HL-60 (cell line): ENCODE measurements at places on chromosomes 13 and 19.
A peak's percentile ranks its signal among the peaks of the same experiment; 100 is the strongest.

DNA sequence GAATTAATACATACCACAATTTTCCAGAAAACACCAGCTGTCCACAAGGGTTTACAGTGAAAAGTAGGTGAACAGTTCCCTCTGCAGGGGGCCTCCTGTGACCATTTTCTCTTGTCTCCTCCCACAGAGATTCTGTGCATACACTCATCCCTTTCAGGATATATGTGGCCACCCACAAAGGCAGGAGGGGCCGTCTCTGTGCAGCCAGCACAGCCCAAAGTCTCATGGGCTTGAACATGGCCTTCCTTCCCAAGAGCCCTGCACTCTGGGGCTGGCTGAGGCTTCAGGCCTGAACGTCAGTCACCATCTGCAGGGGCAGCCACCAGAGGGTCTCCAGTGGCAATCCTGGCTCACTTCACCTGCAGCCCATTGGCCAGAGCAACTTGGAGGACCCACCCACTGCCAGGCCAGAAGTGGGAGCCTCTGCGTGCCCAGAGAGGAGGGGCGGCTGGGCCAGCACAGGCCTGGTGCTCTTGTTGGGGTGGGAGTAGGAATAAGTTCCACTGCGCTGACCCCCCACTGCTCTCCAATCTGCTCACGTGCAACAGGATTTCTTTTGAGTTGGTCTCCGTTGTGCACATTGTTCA is 25.1 kb downstream of the TMEM161A start:
- DNase-seq = peak; percentile 16

DNA sequence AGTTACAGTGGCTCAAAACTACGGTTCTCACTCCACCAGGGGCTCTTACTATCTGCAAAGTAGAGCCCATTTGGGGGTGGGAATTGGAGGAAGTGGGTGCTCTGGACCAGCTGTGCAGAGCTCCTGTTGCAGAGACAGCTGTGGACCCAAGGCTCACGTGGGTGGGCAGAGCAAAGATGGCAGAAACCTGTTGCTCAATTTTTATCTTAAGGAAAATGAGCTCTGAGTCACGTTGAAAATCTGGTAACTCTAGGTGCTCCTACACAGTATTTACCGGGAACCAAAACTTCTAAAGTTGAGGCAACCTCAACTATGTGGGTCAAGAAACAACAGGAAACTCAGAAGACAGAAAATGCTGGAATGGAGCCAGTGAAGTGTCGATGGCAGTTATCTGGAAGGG is 30.2 kb upstream of the SLC15A1 start:
- DNase-seq = no peak

- no peak for DNase-seq
These were observed 6.6 kb downstream of the AP2S1 start for GRCh38 chr19:46844067-46844489.

DNA sequence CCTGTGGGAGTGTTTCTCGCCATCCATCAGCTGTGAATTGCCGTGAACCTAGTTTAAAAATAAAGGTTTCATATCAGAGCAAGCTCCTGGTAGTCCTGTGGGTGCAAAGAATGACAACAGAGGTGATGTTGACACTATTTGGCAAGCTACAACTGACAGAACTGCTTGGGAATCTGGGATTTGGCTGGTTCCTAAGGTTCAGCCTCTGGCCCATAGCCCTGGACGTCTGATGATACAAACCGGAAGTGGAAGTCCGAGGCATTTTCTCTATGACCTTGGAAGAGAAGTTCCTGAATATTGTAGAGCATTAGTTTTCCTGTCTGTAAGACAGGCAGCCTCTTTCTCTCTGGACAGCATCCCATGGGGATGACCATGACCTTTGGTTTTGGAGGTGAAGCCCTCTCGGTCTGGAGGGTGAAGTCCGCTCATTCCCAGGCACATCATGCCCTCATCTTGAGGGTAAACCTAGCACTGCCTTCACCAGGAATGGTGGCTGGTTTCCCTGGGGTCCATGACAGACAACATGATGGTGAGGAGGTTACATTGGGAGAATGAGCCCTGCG is 29.1 kb downstream of the GATAD2A start:
- no peak for DNase-seq

DNA sequence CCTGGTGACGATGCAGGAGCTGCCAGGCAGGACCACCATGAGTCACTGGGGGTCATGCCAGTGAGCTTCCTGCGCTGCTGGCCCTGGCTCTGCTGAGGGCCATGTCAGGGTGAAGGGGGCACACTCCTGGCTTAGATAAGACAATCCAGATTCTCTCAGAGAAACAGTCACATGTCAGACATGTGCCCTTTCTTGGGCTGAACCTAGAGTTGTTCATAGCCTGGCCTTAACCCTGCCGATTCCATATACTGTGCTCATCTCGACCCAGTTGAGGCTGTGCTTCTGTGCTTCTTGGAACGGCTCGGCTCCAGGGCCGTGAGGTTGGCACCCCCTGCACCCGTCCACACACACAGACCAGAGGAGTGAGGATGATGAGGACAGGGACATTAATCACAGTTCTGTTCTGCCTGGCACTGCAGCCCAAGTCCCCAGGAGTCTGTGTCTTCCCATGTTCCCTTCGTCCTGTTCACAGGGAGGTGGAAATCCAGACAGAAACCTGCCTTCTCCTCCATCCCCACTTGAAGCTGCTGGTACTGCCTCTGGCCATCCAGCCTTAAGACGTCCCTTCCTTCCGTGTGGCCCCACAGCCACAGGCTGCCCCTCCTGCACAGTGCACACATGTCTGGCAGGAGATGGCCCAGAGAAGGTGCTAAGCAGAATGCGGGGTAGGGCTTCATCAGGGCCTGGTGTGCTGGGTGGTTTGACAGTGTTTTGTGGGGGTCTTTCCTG is 50.0 kb downstream of the LYL1 start:
- no peak for DNase-seq

- no peak for DNase-seq
These were observed 342.0 kb downstream of the RFC3 start for GRCh38 chr13:34159946-34160345.

- DNase-seq = no peak
These were observed 4.5 kb downstream of the ATP4B start for GRCh38 chr13:113653264-113654174.

DNA sequence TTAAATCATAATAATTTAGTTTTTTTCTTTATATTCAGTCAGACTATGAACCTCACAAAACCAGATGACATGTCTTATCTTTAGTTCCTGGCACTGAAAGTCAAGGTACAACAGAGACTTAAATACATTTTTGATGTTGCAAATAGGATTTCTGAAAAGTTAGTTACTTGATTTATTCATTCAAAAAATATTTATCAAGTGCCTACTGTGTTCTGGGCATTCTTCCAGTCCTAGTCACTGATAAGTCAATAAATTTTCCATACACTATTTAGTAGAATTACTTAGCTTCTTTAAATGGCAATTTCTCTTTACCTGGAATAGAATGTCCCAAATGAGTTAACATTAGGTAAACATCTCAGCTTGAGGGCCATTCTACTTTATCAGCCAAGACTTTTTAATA is 938.3 kb upstream of the PCDH9 start:
- DNase-seq = no peak

- no peak for DNase-seq
These were observed 27.6 kb upstream of the TPT1 start for GRCh38 chr13:45368571-45368970.

DNA sequence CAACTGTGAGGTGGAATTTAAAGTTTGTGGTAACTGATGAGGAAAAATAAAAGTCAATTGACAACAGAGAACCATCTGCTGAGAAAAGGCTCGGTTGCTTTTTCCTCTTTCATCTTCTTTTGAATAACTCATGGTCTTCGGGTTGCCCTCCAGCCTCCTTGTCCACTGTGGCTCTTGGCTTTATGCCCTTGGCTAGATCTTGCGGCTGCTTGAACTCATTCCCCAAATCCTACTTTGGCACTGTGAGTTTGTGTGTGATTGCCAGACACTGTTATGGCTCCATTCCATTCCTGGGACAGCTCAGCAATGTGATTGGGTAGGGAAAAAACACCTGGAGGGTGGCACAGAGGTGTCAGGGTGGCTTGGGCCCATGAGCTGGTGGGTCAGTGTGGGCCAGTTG is 387.4 kb downstream of the DLEU7 start:
- no peak for DNase-seq

DNA sequence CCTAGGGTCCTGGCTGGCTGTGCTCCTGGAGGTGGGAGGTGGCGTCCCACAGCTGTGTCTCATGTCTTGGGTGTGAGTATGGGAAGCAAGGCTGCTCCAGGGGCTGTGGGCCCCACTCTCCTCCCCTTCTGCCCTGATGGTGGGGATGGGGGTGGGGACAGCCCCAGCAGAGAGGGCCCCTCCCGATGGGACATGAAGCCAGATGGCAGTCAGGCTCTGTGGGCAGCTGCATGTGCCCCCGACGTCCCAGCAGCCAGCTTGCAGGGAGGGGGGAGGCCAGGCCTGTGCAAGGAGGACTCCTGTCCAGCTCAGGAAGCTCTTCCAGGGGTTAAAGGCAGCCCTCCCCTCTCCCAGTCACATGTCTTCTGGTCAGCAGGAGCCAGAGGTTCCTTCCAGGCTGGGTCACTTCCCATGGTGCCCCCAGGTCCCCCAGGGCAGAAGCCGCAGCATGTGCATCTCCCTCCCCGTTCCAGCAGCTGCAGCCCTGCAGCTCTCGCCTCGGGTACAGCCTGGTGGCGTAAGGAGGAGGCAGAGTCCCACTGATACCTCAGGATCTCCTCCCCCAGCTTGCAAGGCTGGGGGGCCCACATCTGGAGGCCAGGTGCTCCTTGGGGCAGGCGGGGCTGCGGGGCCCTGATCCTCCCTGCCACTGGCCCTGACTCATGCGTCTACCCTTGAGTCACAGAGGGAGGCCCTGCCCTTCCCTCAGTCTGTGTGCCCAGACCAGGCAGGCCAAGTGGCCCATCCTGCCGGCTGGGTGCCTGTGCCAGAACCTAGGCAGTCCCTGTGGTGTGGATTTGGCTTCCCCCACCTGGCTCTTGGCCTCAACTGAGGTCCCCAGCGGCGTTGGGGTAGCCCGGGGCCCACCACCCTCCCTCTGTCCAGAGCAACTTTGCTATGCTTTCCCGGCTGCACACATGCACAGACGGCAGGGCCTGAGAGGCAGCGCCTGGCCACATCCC is 13.0 kb downstream of the YIPF2 start:
- DNase-seq = no peak

DNA sequence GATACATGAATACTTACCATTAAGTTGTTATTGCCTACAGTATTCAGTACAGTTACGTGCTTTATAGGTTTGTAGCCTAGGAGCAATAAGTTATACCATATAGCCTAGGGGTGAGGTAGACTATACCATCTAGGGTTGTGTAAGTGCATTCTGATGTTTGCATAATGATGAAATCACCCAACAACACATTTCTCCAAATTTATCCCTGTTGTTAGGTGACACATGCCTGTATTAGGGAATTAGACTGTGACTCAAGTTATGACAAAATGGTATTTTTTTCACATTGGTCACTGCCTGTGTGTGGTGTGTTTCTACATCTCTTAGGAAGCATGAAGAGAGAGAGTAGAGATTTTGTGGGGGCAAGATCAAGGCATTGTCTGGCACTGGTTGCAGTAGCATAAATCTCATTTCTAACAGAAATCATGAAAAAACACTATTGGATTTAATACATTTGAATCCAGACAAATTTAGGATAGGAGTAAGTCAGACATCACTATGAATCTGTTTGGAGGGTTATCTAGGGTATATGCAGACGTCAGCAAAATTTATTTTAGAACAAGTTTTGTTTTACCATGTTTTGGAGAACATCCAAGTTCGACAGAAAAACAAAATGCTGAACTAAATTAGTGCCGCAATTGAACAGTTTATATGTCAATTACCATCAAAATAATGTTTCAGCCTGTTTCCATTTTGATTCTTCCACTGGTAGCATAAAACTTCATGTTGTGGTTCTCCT is 332.1 kb downstream of the LMO7 start:
- no peak for DNase-seq

- DNase-seq = no peak
These were observed 19.6 kb upstream of the RAP2A start for GRCh38 chr13:97414392-97414791.

- DNase-seq = no peak
These were observed 16.6 kb upstream of the SLC25A30 start for GRCh38 chr13:45434556-45435371.

DNA sequence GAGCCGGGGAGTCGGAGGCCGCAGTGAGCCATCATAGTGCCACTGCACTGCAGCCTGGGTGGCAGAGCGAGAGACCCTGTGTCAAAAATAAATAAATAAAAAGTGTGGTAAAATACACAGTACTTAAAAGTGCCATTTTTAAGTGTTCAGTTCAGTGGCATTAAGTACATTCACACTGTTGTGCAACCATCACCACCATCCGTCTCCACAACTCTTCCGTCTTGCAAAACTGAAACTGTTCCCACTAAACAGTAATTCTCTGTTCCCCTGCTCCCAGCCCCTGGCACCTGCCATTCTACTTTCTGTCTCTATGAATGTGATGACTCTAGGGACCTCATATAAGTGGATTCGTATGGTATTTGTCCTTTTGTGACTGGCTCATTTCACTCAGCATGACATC is 13.3 kb downstream of the SLC25A42 start:
- DNase-seq = peak; percentile 67

GRCh38 chr19:29014857-29015436 is 198.0 kb downstream of the UQCRFS1 start:
- DNase-seq = no peak

DNA sequence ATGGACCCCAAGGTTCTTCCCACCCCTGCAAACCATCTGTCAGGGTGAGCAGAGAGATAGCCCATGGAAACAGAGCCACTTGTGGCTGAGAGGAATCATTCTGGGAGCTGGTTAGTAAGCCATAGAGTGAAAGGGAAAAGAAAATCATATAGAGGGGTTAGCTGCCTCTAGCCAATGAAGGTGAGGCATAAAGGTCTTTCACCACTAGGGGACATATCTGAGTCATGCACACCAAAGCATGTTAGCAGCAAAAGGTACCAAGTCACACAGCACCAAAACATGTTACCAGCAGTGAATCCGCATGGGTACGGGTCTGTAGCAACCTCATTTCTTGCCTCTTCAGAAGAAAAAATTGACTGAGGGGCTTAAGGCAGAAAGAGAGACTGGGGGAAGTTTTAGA is 76.7 kb upstream of the ZNF43 start:
- no peak for DNase-seq

GRCh38 chr13:39892721-39893685 is 237.5 kb downstream of the COG6 start:
- DNase-seq = no peak

GRCh38 chr19:12757544-12758274 is 6.1 kb downstream of the BEST2 start:
- no peak for DNase-seq

- no peak for DNase-seq
These were observed 126.2 kb downstream of the LMO7 start for GRCh38 chr13:75762076-75762937.

DNA sequence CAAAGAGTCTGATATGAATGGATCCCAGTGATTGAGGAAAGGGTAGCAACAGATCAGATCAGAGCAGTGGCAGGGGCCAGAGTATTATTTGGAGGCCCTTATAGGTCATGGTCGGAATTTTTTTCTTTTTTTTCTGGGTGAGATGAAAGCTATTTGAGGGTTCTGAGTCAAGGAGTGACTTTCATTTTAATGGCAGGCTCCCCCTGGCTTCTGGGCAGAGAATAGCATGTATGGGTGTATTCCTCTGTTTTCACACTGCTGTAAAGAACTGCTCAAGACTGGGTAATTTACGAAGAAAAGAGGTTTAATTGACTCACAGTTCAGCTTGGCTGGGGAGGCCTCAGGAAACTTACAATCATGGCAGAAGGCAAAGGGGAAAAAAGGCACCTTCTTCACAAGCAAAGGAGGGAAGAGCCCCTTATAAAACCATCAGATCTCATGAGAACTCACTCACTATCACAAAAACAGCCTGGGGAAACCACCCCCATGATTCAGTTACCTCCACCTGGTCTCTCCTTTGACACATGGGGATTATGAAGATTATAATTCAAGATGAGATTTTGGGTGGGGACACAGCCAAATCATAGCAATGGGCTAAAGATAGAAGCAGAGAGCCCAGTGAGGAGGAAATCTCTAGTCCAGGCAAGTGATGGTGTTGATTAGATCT is 3.0 kb upstream of the SLC6A16 start:
- peak; percentile 26 for DNase-seq
